SW 1271 (cell line): ENCODE measurements at places on chromosomes 11 and 22.

- DNase-seq, result no peak
These were observed 32.2 kb downstream of the SBF2 start for GRCh38 chr11:10261821-10262220.

DNA sequence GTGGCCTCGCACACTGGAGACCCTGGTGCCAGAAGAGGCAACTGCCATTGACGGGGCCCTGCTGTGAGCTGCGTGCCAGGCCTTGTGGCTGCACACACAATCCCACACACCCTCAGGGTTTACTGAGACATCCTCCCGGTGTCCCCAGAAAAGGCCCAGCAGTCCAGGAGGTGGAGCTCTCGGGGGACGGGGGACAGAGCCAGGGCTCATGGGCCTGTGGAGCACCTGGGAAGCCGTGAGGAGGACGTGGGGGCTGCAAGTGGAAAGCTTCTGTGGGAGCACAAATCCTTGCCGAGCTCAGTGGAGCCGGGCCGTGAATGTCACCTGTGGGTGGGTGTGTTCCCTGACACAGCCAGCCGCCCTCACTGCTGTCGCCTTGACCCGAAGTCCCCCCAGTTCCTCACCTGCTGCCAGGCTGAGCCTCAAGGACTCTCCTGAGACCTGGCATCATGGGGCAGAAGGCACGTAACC, 609.7 kb downstream of the TBC1D22A start:
- DNase-seq, result no peak

GRCh38 chr11:19878520-19878919, 165.9 kb downstream of the NAV2 start:
- no peak for DNase-seq

DNA sequence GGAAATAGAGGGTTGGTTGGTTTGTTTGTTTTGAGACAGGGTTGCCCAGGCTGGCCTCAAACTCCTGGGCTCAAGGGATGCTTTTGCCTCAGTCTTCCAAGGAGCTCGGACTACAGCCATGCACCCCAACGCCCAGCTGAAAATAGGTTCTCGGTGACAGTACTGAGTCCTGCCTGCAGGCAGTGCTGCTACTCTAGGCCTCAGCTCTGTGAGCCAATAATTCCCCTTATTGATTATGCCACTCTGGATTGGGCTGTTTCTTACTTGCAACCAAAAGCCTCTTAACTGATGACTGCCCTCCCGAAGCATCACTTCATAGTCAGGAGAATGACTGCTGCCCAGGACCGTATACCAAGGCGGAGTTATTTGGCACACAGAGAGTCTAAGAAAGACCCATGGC, 1.2 kb upstream of the C11orf16 start:
- DNase-seq, result no peak

DNA sequence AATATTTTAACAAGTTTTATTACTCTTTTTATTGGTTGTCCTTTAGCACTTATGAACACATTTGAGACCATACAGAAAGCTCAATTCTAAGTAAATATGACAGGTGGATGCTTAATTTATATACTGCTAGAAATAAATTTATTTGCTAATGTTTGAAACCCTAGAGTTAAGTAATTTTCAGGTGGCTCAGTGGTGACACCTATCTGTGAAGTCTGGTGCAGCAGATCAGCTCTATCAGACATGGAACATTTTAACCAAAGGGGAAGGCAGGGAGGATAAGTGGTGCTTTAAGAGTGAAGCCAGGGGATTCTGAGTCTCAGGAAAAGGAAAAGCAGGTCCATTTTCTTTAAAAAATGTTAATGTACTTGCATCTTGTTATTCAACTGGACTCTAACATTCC, 175.8 kb downstream of the DSCAML1 start:
- no peak for DNase-seq

DNA sequence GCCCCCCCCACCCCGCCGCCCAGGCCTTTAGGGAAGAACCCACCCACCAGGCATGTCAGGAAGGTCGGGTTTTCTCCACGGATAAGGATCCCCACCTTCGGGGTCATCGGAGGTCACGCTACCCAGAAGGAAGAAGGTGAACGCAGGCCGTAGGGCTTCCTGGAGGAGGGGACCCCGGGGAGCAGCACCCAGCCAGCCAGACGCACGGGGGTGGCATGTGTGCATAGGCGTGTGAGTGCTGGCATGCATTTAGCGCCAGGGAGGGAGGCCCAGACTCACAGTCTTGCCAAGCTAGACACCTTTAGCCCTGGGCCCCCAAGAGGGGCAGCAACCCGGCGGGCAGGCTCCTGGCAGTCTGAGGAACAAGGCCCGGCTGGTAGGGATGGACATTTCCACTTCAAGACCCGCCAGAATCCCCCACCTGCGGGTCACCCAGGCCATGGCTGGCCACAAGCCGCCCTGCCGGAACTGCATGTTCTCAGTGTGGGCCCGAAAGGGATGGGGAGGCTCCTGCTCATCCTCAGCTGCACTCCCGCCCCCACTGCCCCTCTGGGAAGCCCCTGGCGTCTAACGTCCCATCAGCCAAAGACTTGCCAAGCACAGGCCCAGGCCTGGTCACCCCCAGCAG, 16.7 kb upstream of the PIM3 start:
- DNase-seq, result no peak

- no peak for DNase-seq
These were observed 9.6 kb downstream of the GNAZ start for GRCh38 chr22:23079814-23080521.
